Activated T-helper 2 cell treated with anti-CD3 and anti-CD28 coated beads, Interferon-gamma antibody, Interleukin-2, Interleukin-4, amounts not matched to agents 10 μg/mL and 5 μg/mL and 100 μg/mL, durations not matched to agents 14 hours and 24 hours and 36 hours (primary cell): ENCODE measurements at places on chromosomes 13 and 19. TPM values are rescaled to one million over a fixed set of nuclear protein-coding genes. Genes with fewer than 3 reads are reported as not detected.

The CASP14 gene
- not detected in 2 replicates for total RNA-seq

DNA sequence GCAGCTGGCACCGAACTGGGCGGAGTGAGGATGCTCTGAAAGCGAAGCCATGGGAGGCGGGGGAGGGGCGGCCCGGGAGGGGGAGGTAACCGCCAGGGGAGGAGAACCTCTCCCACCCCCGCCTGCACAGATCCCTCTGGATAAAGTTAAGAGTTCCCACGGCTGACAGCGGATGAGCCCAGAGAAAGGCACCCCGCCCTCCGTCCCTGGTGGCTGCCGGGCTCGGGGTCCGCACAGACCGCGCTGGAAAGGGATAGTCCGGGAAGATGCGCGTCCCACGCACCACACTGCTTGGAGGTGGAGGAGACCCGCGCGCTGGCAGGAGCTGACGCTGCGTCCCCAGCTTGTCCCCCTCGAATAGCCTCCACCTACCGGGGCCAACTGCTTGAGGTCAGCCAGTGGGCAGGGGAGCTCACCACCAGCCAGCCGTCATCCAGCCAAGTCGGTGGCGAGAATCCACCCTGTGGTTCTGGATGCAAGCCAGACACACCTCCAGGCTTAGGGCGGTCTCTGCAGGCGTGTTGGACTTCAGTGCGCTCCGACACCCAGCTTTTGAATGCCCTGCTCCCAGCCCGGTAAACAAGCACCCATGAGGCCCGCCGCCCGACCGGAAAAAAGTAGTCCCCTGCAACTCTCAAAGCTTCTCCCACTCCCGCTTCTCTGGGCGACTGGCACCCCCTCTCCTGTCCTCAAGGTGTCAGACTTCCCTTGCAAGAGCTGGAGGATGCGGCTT lies at the start of gene TRPC4:
TSS of gene TRPC4 (minus strand) at position 17 of the 733 bp plus-strand sequence. CDS start 86,439 bp downstream, outside the sequence.
- no peak within 1 kb of the TSS for H3K4me3 ChIP-seq
- peaks cover 27% of the 10 kb centered on the region for H3K27me3 ChIP-seq
- H3K4me1 ChIP-seq = peaks cover 4% of the 10 kb centered on the region
- no peak within 1 kb of the TSS for H3K27ac ChIP-seq

The MYBPC2 gene
- 0.21 and 0.25 TPM in 2 replicates for total RNA-seq

DNA sequence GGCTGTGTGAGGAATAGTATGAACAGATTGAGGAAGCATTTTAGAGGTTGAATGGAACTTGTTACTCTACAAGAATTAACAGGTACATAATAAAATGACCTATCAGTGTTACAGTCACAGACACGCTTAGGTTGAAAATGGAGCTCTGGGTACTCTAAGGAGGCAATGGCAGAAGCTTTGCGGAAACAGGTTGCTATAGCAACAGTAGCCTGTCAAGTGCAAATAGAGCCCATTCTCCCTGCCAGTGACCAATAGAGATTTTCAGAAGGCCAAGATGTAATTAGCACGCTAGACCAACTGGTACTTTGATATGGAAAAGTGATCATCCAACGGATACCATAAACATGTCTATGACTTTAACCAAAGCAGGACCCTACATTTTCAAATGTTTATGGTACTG lies 148.5 kb upstream of the FREM2 start:
- no peak overlapping the region for H3K4me3 ChIP-seq
- H3K4me1 ChIP-seq = no peaks in the 10 kb centered on the region
- H3K36me3 ChIP-seq = no peaks in the 10 kb centered on the region
- H3K27me3 ChIP-seq = no peaks in the 10 kb centered on the region

The RNF225 gene
- total RNA-seq = 0.57 and 0.91 TPM in 2 replicates

The IL17D gene
- 0.18 and 0.25 TPM in 2 replicates for total RNA-seq

- H3K27ac ChIP-seq = no peak overlapping the region
- H3K4me1 ChIP-seq = no peaks in the 10 kb centered on the region
- H3K27me3 ChIP-seq = peaks cover 19% of the 10 kb centered on the region
- H3K36me3 ChIP-seq = no peaks in the 10 kb centered on the region
- DNase-seq = no peak
Measured at GRCh38 chr13:77374339-77374738, 47.4 kb upstream of the MYCBP2 start.

DNA sequence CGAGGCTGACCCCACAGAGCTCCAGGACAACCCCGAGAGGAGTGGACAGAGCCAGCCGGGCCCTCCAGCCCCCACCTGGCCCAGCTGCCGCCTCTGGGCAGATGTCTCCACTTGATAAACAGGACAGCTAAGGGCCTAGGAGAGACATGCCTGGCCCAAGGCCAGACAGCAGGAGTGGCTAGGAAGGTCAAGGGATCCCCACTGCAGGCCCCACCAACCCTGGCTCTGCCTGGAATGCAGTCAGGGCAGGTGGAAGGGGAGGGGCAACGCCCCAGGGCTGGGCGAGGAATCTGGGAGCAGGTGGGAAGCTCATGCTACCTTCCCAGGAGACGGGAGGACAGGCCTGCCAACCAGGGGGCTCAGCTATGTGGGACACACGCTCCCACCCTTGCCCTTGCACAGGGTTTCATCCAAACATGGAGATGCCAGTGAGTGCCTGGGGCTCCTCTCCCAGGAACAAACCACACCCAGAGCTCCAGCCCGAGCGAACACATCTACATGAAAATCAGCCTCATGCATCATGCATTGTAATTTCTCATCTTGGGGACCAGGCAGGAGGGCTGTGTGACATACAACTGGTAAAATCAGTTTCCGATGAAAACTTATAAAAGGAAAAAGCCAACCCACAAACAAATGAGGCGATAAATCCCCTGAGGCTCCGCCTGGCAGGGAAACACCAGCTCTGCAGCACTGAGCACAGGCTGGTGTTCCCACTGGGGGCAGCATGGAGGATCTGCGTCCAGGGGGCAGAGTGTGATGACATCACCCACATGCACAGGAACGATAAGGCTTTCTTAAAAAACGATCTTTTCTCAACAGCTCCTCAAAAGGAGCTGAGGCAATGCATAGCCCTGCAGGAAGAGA lies 25.0 kb downstream of the SH3GL1 start:
- peaks cover 52% of the 10 kb centered on the region for H3K4me1 ChIP-seq
- no peak for DNase-seq
- peak overlapping the region; percentile 57 for H3K27ac ChIP-seq
- H3K36me3 ChIP-seq = peaks cover 14% of the 10 kb centered on the region

DNA sequence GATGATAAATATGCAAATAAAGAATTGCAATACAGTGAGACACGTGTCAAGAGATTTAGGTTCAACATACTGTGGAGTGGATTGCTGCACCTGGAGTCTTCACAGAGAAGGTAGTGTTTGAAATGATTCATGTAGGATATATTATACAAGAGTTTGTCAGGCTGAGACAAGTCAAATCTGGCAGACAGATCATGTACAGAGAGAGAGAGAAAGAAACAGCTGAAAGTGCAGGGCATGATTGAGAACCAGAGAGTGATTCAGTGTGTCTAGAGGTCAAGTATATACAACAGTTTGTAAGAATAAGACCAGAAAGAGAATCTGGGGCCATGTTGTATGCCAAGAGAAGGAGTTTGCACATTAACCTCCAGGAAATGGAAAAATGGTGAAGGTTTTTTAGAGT lies 2.1 kb upstream of the VWA8 start:
- no peak for DNase-seq
- H3K27ac ChIP-seq = peak overlapping the region; percentile 63
- peaks cover 3% of the 10 kb centered on the region for H3K36me3 ChIP-seq
- H3K27me3 ChIP-seq = no peaks in the 10 kb centered on the region
- no peak overlapping the region for H3K4me3 ChIP-seq

- H3K27ac ChIP-seq = no peak overlapping the region
- peaks cover 6% of the 10 kb centered on the region for H3K27me3 ChIP-seq
- DNase-seq = no peak
- H3K4me3 ChIP-seq = no peak overlapping the region
- H3K36me3 ChIP-seq = no peaks in the 10 kb centered on the region
- no peaks in the 10 kb centered on the region for H3K4me1 ChIP-seq
Measured at GRCh38 chr13:109615721-109616420, 170.5 kb downstream of the IRS2 start.

- no peaks in the 10 kb centered on the region for H3K4me1 ChIP-seq
- H3K27ac ChIP-seq = no peak overlapping the region
- H3K27me3 ChIP-seq = no peaks in the 10 kb centered on the region
- DNase-seq = no peak
Measured at GRCh38 chr13:106385654-106386053, 149.8 kb downstream of the EFNB2 start.
